Hippocampal formation (tissue), 2 donors: ENCODE measurements at places on chromosomes 1 and 21.

DNA sequence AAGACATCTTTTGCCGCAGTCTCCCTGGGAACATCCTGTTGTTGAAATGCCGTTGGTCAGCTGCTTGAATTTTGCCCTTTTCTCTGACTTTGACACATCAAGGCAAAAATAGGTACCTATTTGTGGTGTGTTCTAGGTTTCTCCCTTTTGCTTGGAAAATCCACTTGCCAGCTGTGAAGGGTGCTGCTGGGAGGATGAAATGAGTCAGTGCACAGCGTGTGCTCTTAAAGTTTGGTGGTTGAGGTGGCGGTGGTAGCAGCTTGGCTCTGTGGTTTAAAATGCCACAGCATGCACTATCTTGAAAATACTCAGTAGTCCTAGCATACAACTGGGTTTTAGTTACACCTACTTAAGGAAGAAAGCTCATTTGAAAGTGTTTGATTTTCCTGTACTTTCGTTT lies 183.8 kb downstream of the DHRS3 start:
- DNase-seq, result no peak

DNA sequence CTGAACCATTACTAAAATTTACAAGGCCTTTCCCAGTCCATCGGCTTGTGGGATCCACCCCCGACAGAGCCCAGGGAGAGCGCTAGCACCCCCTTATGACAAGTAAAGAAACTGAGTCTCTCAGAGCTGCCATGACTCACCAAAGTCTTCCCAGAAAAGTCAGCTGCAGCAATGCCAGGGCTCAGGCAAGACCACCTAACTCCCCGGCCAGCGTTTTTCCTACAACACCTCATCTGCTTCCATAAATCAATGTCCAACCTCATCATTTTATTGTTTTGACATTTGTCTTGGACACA lies 15.0 kb downstream of the DHCR24 start:
- DNase-seq, result no peak

GRCh38 chr21:31410499-31411131 lies 66.6 kb upstream of the TIAM1 start:
- no peak for DNase-seq

DNA sequence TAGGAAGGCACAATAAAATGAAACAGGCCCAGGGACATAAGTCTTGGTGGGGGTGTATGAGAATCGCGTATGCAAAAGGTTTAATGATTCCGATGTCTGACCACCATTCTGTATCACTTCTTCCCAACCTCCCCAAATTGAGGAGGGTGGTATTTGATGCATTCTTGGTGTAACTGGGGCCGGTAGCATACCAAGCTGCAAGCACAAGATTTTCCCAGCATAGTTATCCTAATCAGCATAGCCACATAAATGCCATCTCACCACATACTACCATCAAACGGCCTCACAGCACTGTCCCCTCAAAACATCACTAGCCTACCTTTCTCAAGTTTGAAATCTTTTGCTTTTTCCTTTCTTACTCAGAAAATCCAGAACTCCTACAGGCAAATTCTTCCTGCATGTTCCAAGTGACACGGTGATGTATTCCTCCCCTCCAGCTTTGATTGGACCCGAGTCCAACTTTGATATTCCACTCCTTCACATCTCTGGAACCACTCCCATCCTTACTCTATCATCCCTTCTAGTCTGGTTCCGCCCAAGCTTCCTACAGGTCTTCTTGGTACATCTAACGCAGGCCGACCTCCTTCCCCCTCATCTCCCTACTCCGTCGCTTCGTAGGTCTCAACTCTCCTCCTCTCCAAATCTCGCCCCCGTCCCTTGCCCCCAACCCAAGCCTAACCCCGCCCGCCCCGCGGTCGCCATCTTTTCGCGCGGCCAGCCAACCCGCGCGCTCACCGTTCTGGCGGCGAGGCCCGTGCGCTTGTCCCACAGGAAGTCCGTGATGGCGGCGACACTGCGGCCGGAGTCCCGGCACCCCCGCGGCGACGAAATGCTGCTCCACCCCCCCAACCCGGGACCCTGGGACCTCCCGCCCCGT lies 600 bp downstream of the CLK2 start:
- DNase-seq, result no peak

- no peak for DNase-seq
Measured at GRCh38 chr1:201251851-201252430, 31.4 kb upstream of the PKP1 start.

DNA sequence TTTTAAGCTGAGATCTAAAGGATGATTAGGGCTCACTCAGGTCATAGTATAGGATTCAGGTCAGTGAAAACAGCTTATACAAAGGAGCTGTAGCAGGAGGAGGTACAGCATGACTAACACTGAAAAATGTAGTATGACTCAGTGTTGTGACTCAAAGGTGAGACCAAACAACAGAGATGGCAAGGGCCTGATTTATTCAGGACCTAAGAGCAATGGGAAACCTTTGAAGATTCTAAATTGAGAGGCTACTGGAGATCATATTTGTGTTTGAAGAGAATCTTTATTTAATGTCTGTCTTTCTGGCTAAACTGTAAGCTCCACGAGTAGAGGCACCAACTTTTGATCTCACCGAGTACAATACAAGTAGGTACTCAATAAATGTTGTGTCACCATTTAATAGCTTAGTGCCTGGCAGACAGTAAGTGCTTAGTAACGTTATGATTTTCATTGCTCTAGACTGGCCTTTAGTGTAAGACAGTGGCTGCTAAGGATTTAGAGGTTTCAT lies 43.5 kb downstream of the PRKAA2 start:
- DNase-seq, result no peak

- no peak for DNase-seq
Measured at GRCh38 chr1:227388214-227389168, 70.2 kb upstream of the CDC42BPA start.

GRCh38 chr1:173440430-173440829 lies 36.7 kb upstream of the PRDX6 start:
- no peak for DNase-seq
